Renal cortex interstitium (tissue), 15 donors: ENCODE measurements at places on chromosomes 12 and 14. TPM values are rescaled to one million over a fixed set of nuclear protein-coding genes. Genes with fewer than 3 reads are reported as not detected.

Gene EMP1
- polyA plus RNA-seq, result 105 TPM

Gene SERPINA9
- not detected for polyA plus RNA-seq

Gene PIANP
- 11.7 TPM for polyA plus RNA-seq

Gene SLC25A47
- polyA plus RNA-seq, result not detected

Gene ZDHHC22
- 0.79 TPM for polyA plus RNA-seq

Gene TAS2R7
- polyA plus RNA-seq, result not detected

Gene BEGAIN
- 3.0 TPM for polyA plus RNA-seq

Gene GALNT8
- polyA plus RNA-seq, result 3.8 TPM

Gene MAP3K9
- 3.9 TPM for polyA plus RNA-seq

Gene NANOG
- 0.17 TPM for polyA plus RNA-seq

Gene LALBA
- not detected for polyA plus RNA-seq

Gene CBLN3
- 3.5 TPM for polyA plus RNA-seq

Gene OR6C4
- not detected for polyA plus RNA-seq

Gene ACVRL1
- polyA plus RNA-seq, result 31.1 TPM

Gene IL26
- not detected for polyA plus RNA-seq

Gene PLEKHG7
- polyA plus RNA-seq, result 0.49 TPM

Gene MYO1H
- polyA plus RNA-seq, result 1.3 TPM

Gene ATP6V1D
- polyA plus RNA-seq, result 148 TPM

Gene GNB3
- polyA plus RNA-seq, result 9.2 TPM

Gene DPY19L2
- polyA plus RNA-seq, result 66.4 TPM

Gene ANKRD13A
- 33.9 TPM for polyA plus RNA-seq

Gene NEMF
- polyA plus RNA-seq, result 77.1 TPM

Gene TAS2R30
- polyA plus RNA-seq, result 0.22 TPM

Gene CLEC6A
- 0.16 TPM for polyA plus RNA-seq

Gene KCNJ8
- 22.9 TPM for polyA plus RNA-seq
